Esophagus muscularis mucosa (tissue), 4 donors: ENCODE measurements at places on chromosomes 16 and 17. TPM values are rescaled to one million over a fixed set of nuclear protein-coding genes. Genes with fewer than 3 reads are reported as not detected.

- no peaks in the 10 kb centered on the region for H3K4me1 ChIP-seq
- H3K27me3 ChIP-seq = no peaks in the 10 kb centered on the region
- no peak overlapping the region for H3K27ac ChIP-seq
Observed at GRCh38 chr16:69471121-69471520, 46.7 kb downstream of the CYB5B start.

DNA sequence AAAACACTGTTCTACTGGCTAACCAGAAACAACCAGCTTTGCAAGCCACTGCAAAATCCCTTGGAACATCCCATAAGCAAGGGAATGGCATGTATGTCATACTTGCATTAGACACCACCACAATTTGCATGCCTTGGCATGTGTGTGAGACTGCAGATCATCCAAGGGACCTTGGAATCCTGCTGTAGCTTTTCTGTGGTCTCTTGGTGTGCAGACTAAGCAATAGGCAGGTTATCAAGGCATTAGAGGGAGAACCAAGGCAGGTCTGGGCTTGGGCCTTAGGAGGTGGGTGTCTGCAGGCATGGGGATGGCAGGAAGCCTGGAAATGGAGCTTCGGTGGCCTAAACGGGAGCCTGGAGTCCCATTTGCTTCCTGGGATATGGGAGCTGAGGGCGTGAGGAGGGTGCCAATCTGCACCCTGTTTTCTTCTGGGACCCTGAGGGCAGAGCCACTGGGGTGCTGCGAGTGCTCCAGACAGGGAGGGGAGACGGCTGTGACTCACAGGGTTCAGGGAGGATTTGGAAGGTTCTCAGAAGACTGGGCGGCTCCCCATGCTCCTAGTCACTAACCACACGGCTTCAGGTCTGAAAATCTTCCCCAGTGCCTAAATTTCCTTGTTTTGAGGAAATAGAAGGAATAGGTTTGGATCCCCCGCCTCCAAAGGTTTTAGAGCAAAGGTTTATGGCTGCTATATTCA, 36.6 kb downstream of the FAM20A start:
- H3K4me3 ChIP-seq = no peak overlapping the region
- no peak overlapping the region for H3K27ac ChIP-seq
- H3K27me3 ChIP-seq = no peaks in the 10 kb centered on the region
- H3K36me3 ChIP-seq = no peaks in the 10 kb centered on the region
- no peak for DNase-seq

- H3K36me3 ChIP-seq = no peaks in the 10 kb centered on the region
- no peak overlapping the region for H3K4me3 ChIP-seq
- H3K4me1 ChIP-seq = no peaks in the 10 kb centered on the region
- H3K27ac ChIP-seq = no peak overlapping the region
- no peaks in the 10 kb centered on the region for H3K27me3 ChIP-seq
Observed at GRCh38 chr16:11240636-11241473, 15.1 kb downstream of the SOCS1 start.

The KIFC3 gene
- 54.7 TPM for total RNA-seq

DNA sequence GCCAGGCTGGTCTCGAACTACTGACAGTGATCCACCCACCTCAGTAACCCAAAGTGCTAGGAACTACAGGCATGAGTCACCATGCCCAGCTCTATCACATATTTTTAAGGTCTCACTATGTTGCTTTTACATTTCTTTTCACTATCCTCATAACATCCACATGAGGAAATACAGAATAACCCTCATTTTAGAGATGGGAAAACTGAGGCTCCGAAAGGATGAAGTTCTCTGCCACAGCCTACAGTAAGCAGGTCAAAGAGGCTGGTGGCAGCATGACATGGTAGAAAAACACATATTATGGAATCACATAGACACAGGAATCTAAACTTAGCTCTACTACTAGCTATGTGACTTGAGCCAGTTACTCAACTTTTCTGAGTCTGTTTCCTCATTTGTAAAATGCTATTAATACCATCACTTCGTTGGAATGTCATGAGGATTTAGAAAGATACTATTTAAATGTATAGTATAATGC, 32.2 kb downstream of the APPBP2 start:
- DNase-seq = no peak
- no peak overlapping the region for H3K4me3 ChIP-seq
- H3K27ac ChIP-seq = no peak overlapping the region
- no peaks in the 10 kb centered on the region for H3K4me1 ChIP-seq

GRCh38 chr16:89890200-89890599, 16.8 kb downstream of the TCF25 start:
- H3K36me3 ChIP-seq = peaks cover 100% of the 10 kb centered on the region
- DNase-seq = no peak
- no peaks in the 10 kb centered on the region for H3K4me1 ChIP-seq

DNA sequence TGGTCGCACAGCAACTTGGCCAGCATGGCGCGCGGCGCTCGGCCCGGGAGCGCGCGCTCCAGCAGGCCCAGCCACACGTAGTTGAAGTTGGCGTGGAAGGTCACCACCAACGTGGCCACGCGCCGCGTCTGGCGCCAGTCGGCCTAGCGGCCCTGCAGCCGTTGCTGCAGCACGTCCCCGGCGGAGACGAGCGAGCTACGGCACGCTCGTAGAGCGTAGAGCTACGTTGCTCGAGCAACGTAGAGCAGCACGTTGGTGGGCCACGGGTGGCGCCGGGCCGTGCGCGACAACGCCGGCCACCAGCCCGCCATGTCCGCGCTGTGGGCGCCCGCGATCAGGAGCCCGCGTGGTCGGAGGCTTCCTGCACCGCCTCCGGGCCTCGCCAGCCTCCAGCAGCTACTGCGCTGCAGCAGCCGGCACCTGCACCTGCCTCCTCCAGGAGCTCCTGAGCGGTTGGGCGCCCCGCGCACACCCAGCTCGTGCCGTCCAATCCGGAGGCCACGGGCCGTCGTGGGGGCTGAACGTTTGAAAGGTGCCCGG, 13.4 kb upstream of the SULT1A1 start:
- peak overlapping the region; percentile 54 for H3K4me3 ChIP-seq
- H3K36me3 ChIP-seq = no peaks in the 10 kb centered on the region
- H3K27me3 ChIP-seq = peaks cover 9% of the 10 kb centered on the region
- peaks cover 14% of the 10 kb centered on the region for H3K4me1 ChIP-seq

- H3K36me3 ChIP-seq = no peaks in the 10 kb centered on the region
- no peak for DNase-seq
- H3K27ac ChIP-seq = no peak overlapping the region
- peaks cover 9% of the 10 kb centered on the region for H3K27me3 ChIP-seq
Observed at GRCh38 chr16:47142821-47143676, 696 bp downstream of the NETO2 start.

The PLD6 gene
- 3.1 TPM for total RNA-seq

The NLK gene
- total RNA-seq = 16.2 TPM

The SLFN14 gene
- not detected for total RNA-seq

DNA sequence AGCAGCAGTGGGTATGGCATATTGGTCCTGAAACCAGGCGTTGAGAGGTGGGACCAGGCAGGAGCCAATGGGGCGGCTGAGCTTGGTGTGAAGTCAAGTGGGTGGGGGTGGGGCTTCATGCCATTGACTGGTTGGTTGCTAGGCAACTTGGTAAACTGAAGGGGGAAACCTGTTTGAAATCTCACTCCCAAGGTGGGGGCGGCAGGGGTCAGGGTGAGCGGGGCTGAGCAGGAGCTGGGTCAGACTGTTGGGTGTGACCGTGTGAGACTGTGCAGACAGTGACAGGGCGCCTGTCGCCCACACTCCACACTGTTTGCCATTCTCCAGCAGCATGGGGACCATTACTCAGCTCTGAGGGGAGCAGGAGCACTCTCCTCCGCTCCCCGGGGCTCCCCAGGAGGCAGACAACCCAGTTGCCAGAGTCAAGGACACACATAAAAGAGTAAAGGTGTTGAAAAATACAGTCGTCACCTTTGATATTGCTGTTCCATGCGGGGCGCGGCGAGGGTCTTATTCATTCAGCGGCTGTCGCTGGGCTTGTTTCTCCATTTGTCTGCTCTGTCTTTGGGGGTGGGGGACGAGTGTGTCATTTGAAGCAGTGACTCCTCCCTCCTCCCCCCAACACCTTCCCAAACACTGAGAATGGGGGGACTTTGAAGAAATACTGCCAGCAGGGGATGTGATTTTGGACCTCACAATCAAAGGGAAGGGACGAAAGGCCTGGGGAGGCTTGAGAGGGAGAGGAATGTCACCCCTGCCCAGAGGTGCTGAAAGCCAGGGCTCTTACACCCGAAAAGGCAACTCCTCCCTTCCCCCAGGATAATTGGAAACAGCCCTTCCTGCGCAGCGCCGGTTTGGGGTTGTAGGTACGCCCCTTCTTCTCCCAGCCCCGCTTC, 1.2 kb upstream of the EFNB3 start:
- DNase-seq = no peak
- H3K27ac ChIP-seq = no peak overlapping the region
- no peak overlapping the region for H3K4me3 ChIP-seq
- peaks cover 26% of the 10 kb centered on the region for H3K36me3 ChIP-seq
- H3K27me3 ChIP-seq = peaks cover 85% of the 10 kb centered on the region

DNA sequence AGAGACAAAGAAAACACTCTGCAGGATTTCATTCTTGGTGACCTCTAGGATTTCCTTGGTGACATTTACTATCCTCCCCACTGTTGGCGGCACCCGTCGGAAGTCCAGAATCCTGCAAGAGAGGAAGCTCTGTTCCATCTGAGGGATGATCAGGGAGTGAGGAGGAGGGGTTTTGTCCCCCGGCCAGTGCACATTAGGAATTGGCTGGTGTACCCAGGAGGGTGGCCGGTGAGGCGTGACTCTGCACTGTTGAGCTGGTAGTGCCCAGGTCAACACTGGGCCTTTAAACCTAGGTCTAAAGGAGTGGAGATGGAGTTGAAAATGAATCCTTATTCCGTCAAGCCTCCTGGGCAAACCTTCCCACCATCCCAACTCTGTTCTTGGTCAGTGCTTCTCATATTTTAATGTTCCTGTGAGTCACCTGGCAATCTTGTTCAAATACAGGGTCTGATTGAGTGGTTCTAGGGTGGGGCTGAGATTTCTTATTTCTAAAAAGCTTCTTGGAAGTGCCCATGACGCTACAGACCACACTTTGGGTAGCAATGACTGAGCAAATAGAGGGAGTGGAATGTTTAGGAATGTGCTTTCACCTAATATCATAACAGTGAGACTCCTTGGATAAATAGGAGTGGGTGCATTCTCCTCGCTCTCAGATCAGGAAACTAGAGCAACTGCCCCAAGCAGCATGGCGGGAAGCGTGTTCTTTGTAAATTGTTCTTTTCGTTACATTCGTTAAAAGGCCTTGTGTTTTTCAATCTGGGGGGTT, 30.7 kb downstream of the PRKAR1A start:
- no peak overlapping the region for H3K27ac ChIP-seq
- DNase-seq = no peak
- peaks cover 13% of the 10 kb centered on the region for H3K36me3 ChIP-seq

The RAB37 gene
- total RNA-seq = 2.9 TPM
